ENCODE measurements at places on chromosomes 12 and 14.

DNA sequence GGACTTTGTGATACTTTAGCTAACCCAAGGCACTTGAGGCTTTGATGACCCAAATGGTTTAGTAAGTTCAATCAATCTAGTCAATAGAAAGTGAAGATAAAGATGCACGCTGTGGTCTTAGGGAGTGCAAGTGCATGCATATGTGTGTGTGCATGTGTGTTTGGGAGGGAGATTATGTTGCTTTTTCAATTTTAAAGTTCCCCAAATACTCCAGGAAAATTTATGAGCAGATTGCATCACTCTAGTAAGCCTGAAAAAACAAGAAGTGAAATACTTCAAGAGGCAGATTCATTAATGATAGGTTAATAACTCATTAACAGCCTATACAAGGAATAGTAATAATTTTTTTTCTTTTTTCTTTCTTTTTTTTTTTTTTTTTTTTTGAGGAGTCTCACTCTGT is 12.4 kb upstream of the SIX1 start:
- no peak for DNase-seq

GRCh38 chr12:120094485-120094884 is 22.1 kb downstream of the RAB35 start:
- DNase-seq: no peak

DNA sequence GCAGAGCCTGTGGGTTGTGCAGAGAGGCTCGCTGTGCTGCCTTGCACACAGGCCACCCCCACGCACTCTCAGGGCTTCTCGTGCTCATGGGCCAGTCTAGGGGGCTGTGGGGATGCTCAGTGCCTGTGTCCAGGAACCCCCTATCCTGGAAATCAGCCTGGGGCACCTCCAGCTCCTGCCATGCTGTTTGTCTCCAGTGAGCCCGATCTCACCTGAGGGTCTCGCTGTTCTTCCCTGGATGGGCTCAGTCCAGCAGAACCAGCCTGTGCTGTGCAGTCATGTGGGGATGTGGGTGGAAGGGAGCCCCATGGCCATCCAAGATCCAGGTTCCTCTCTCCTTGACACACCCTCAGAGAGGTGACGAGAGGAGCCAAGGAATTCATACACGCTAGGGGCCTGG is 26.7 kb downstream of the SERPINA1 start:
- DNase-seq: no peak

GRCh38 chr14:44741431-44741830 is 220.3 kb downstream of the KLHL28 start:
- DNase-seq: no peak

GRCh38 chr14:97253756-97254155 is 456.6 kb downstream of the VRK1 start:
- no peak for DNase-seq

DNA sequence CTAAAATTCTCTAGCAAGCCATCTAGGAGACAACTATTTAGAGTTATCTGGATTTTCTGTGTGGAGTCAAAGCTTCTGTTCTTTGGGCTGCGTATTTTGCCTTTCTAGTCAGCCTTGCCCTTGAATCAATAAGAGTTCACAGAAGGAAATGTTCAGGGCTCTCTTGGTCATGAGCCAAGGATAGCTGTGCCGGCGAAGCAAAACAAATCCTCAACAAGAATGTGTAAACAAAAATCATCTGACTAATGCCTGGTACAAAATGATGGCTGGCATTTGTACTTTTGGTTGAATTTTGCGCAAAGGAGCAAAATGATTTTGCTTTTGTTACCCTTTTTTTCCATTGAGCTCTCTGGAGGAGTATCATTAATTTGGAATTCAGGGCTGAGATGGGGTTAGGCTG is 171.1 kb downstream of the DACT1 start:
- DNase-seq: no peak

GRCh38 chr12:92070054-92070863 is 75.4 kb downstream of the BTG1 start:
- DNase-seq: no peak

DNA sequence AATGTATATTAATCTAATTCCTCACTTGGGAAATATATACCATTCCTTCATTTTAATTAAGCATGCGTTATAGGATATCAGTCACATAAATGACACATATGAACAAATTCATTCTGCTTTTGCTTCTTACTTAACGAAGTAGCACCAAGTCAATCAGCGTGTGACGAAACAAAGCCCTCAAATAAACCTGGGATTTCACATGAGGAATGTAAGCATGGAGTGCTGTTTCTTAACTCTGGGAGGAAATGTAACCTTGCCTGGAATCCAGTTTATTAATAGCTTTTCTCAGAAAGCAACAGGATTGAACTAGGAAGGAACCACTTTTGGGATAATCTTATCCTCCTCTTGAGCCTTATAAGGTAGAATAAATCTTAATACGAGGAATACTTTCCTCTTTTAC is 72.0 kb downstream of the NIN start:
- DNase-seq: no peak

- DNase-seq: no peak
These were observed 13.8 kb downstream of the EXOC5 start for GRCh38 chr14:57254884-57255283.

GRCh38 chr14:67442139-67442906 is 30.4 kb upstream of the PLEK2 start:
- DNase-seq: no peak

- DNase-seq: no peak
These were observed 162.5 kb upstream of the PDE3A start for GRCh38 chr12:20205854-20206253.

DNA sequence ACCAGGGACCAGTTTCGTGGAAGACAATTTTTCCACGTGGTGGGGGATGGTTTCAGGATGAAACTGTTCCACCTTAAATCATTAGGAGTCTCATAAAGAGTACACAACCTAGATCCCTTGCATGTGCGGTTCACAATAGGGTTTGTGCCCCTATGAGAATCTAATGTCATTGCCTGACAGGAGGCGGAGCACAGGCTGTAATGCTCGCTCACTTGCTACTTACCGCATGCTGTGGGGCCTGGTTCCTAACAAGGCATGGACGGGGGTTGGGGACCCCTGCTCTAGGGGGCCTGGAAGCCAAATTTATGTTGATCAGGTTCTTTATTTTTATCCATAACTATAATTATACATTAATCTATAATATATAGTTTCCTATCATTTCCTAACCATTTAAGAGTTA is 315.3 kb downstream of the MED13L start:
- no peak for DNase-seq

- DNase-seq: no peak
These were observed 2.9 kb downstream of the GLIPR1 start for GRCh38 chr12:75483431-75483830.

- no peak for DNase-seq
These were observed 360.9 kb downstream of the NAV3 start for GRCh38 chr12:78191611-78192010.

DNA sequence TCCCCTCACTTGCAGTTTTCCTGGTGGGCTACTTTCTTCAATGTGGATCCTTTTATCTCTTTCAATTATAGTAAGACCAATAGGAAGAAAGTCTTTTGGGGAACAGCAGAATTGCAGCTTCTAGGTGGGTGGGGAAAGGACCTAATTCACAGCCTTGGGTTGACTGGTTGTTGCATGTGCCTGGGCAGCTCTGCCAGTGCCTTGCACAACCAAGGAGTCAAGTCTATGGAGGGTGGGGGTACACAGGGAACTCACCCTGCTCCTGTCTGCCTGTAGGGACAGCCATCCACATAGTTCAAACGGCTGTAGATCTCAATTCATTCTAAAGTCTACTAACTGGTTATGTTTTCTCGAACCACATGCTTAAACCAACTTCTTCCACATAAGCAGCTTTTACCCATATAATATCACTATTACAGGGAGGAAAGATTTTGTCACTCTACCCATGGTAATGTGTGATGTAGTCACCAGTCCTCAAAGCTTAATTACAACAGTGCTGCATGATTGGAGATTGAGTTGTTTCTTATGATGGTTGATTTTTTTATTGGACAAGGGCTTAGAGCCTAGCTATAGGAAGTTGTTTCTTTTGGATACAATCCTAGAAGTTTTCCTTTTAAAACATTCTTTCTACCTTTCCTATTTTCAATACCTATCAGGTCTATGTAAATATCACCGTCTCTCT is 117.7 kb upstream of the FRMD6 start:
- DNase-seq: no peak

DNA sequence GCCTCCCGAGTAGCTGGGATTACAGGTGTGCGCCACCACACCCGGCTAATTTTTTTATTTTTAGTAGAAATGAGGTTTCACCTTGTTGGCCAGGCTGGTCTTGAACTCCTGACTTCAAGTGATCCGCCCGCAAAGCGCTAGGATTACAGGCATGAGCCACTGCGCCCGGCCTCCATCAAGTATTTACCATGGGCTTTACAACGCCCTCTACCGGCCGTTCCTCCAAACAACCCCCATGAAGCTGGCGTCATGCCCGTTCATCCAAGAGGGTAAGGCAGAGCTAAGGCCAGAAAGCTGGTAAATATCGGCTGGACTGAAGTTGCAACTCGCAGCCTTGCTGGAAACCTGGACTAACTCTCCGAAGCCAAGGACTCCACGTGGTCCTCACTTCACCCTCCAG is 41.6 kb downstream of the RNF34 start:
- DNase-seq: peak; percentile 9

GRCh38 chr14:31057035-31057434 is 30.9 kb upstream of the STRN3 start:
- no peak for DNase-seq

DNA sequence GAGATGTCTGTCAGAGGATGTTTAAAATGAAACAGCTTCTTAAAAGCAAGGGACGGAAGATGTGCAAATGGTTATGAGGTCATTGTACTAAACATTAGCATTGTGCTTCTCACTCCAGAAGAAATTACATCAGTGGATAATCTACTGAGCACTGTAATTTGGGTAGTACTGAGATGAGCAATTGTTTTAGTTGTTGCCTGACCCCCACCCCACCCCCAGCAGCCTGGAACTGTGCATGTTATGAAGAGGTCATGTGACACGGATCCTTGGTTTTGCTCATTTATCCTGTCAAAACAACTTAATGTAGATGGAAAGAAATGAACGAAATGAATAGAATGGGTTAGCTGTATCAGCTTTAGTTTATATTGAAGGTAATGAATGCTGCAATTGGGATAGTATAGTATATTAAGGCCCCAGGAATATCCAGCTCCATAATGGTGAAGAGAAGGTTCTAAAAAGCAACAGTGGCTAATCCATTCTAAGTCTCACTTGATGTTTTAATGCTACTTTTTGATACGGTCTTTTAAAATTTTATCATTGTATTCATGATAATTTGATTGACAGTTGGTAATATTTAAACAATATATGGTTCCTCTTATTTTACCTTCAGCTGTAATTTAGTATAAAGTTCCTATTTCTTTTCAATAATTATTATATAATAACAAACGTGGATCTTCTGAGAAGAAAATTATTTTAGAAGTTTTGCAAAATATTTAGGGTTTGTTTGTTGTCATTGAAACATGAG is 58.5 kb downstream of the WNK1 start:
- no peak for DNase-seq

- DNase-seq: no peak
These were observed 157.2 kb downstream of the PAX9 start for GRCh38 chr14:36818794-36819384.

DNA sequence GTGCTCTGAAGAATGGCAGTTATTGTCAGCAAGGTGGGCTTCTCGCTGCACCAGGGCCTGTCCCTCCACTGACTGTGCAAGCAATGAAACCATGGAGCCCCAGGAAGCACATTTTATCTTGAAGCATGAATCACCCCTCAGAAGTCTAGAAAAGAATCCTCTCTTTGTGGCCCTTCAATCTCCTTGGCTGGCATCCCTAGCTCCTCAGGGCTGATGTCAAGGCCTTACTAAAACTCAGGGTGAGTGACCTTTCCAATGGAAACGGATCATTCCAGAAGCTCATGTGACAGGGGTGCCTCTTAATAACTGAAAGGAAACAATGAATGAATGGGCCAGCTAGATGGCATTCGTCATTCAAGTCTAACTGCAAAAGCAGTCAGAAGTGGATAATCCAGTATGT is 22.3 kb upstream of the PLEKHH1 start:
- no peak for DNase-seq

GRCh38 chr12:132840536-132840935 is 11.9 kb upstream of the GOLGA3 start:
- no peak for DNase-seq

DNA sequence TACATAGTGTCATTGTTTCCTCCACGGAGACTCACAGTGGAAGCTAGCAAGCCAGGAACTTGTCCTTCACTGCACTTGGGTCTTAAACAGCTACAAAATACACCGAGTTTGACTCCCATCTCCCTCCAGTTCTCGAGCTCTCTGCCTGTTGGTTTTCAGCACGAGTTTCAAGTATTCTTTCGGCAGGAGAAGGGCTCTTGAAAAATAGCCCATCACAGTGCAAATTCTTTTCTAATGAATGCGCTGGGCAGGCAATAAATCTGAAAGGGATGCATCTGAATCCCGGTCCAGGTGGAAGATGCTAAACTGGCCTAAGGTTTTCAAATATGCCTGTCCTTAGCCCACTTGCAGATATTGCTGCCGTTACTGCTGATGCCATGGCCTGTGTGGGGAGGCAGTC is 173.9 kb downstream of the CACNA1C start:
- DNase-seq: no peak

DNA sequence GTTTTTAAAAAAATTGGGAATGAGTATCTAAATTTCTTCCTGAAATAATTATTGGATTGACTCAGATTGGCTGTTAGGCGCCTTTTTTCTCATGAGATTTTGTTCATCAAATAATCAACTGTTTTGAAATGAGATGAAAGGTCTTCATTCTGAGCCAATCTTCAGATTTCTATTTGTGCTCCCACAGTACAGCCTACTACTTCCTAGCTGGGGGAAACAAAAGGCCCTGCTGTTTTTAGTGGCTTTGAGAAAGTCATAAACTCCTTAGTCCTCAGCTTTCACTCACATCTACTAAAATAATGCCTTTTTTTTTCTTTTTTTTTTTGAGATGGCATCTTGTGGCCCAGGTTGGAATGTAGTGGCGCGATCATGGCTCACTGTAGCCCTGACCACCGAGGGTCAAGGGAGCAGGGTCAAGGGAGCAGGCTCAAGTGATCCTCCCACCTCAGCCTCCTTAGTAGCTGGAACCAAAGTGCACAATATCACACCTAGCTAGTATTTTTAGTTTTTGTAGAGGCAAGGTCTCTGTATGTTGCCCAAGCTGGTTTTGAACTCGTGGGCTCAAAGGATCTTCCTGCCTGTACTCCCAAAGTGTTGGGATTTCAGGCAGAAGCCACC is 15.2 kb downstream of the NACA start:
- DNase-seq: no peak

DNA sequence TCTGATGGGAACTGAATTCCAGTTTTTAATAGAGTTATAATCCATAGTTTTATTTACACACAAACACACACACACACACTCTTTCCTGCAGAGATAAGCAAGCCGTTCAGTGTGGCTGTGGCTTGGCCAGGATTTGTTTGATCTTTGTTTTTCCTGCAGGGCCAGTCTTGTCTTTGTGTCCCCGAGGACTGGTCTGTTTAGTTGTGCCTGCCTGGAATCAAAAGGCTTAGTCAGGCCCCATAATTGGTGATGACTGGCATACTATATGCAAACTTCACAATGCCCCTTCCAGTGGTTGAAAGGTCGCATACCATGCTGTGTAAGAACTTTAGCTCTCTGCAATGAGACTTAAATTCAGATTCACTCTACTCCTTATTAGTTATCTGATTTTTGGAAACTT is 26.0 kb downstream of the WBP11 start:
- no peak for DNase-seq

- DNase-seq: no peak
These were observed 44.4 kb downstream of the SRRM4 start for GRCh38 chr12:119025786-119026185.

- DNase-seq: no peak
These were observed at the start of gene MYF5 for GRCh38 chr12:80716696-80717469. MYF5 (plus strand) TSS chr12:80716912; CDS start chr12:80717064, 152 bp downstream.

GRCh38 chr12:16021676-16022075 is 110.5 kb downstream of the DERA start:
- no peak for DNase-seq
